ENCODE measurements at places on chromosomes 16 and 17. TPM values are rescaled to one million over a fixed set of nuclear protein-coding genes. Genes with fewer than 3 reads are reported as not detected.

DNA sequence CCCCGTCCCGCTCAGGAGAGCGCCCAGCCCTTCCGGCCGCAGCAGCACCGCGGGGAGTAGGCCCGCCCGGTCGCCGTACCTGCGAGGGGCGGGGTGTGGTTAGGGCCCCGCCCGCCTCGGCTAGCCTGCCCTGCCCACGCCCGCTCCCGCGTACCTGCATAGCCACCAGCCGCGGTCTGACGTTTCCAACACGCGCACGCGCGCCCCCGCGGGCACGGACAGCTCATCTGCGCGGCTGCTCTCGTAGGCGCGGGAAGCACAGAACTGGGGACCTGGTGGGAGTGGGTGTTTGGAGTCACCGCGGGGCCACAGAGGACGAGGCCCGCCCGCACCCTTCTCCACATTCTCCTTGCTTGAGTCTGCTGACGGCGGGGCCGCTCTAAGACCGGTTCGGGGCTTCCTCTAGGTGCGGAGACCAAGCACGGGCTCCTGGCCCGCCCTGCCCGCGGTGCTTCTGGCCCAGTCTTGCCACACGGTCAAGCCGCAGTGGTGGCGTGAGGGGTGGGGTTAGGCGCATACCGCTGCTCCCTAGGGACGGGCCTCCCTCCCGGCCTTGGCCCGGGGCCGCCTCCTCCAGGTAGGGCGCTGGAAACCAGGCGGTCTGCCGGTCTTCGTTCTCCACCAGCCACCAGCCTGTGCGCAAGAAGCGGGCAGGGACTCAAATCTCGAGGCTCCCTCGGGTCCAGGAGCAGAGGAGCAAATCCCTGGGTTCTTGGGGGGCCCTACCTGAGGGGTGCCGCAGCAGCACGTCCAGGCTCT lies 1.8 kb downstream of the NOXO1 start:
- DNase-seq, result no peak

- no peak for DNase-seq
Observed at GRCh38 chr16:31130899-31131298, 4.6 kb downstream of the PRSS8 start.

DNA sequence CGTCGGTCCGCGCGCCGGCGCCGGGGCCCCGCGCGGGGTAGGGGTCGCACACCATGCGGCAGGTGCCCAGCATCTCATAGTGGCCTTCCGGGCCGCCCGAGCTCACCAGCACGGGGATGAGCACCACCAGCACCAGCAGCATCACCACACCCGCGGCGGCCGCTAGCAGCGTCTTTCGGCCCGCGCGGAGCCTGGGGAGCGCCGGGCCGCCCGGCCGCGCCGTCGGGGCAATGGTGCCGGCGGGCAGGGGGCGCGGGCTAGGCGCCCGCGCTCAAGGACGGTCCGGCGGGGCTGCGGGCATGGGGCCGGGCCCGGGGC lies 237 bp downstream of the C1QL1 start:
- no peak for DNase-seq

DNA sequence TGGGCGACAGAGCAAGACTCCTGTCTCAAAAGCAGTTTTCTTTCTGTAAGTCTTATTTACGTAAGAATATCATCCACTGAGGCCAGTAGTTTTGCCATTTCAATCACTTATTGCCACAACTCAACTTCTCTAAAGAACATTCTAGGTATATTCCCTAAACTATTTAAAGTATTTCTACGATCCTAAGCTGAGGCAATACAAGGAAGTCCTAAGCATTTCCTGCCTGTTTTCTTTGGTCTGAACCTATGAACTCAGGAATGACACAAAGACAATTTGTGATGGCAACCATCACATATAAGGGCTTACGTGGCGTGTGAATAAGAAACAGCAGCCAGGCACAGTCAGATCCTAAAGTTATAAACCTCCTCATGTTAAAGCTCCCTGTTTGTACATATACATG lies 14.2 kb downstream of the USP36 start:
- no peak for DNase-seq

The ABCA6 gene
- total RNA-seq, result not detected

DNA sequence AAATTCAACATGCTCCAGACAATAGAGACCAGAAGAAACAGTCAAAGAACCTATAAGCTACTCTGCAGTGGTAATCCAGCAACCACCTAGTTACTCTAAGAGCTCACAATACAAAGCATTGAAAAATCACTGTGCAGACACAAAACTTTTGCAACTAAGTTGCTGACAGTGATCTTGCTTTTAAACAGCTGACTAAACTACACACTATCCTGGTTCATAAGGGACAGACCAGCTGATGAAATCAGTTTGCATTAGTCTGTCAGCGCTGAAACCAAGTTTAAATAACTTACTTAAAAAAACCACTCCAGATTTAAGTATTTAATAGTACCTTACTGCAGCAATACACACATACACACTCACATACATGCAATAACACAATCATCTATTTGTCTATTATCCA lies 4.6 kb downstream of the VEZF1 start:
- no peak for DNase-seq

GRCh38 chr17:76714822-76715495 lies 4.2 kb upstream of the MXRA7 start:
- no peak for DNase-seq

- no peak for DNase-seq
Observed at GRCh38 chr16:24753000-24753399, 23.5 kb downstream of the TNRC6A start.

DNA sequence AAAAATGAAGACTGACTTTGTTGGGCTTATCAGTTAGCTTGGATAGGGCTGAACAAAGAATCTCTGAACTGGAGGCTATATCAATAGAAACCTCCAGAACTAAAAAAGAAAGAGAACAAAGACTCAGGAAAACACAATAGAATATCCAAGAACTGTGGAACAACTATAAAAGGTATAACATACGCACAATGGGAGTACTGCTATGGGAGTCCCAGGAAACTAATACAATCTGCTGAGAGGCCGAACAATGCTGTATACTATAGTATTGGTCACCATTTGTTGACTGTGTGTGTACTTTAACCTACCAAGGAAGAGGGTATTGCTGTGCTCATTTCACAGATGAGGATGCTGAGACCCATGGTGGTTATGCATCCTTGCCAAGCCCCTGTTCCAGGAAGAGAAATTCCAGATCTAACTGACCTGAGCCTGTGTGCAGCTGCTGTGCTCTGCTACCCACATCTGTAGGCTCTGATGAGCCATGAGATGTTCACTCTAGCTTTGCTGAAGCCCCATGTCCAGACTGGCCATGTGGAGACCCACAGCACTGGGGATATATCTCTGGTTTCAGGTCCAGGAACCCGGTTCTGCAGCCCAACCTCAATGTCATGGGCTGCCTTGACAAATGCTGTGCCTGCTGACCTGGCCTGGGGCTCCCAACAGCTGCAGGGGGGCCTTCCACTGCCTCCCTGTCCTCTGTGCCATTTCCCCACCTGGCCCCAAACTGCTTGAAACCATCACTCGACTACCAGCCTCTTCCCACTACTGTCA lies 254.3 kb upstream of the TNRC6C start:
- DNase-seq, result no peak

DNA sequence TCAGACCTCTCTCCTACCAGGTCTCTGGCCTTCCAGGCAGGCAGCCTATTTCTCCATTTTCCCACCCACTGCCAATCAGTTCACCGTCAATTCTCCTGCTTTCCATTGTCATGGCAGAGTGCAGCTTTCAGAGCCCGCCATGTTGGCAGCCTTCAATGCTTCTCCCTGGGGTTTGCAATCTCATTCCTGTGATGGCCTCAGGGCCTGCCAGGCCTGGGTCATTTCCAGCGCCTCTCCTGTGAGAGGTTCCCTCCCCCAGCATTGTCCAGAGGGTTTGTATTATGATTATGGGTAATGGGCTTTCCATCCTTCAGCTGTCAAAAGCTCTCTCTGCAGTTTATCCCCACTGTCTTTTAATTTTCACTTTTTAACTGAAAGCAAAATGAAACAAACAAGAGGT lies 716.6 kb upstream of the CDH8 start:
- DNase-seq, result no peak

DNA sequence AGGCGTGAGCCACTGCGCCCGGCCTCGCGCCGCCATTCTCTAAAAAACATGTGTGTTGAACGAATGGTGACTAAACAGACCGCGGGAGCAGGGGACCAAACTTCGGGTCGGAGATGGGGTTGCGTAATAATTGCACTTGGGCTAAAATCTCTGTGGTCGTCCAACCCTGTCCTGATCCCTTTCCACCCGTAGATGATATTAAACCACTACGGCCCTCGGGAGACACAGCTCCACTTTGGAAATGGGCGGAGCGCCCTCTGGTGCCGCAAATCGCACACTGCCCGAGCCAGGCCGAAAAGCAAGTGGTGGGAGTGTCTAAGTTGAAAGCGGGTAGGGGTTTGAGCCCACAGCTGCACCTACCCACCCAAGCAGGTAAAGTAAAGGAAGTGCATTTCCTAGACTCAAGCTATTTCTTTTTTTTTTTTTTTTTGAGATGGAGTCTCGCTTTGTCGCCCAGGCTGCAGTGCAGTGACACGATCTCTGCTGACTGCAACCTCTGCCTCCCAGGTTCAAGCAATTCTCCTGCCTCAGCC lies 17.0 kb downstream of the CAVIN1 start:
- DNase-seq, result no peak

The PEMT gene
- total RNA-seq, result 135 TPM

The MRPL12 gene
- 218 TPM for total RNA-seq

The KRT16 gene
- total RNA-seq, result 2.0 TPM

The PHF12 gene
- total RNA-seq, result 26.3 TPM

- no peak for DNase-seq
Observed at GRCh38 chr17:50865868-50866260, 290 bp downstream of the TOB1 start.

DNA sequence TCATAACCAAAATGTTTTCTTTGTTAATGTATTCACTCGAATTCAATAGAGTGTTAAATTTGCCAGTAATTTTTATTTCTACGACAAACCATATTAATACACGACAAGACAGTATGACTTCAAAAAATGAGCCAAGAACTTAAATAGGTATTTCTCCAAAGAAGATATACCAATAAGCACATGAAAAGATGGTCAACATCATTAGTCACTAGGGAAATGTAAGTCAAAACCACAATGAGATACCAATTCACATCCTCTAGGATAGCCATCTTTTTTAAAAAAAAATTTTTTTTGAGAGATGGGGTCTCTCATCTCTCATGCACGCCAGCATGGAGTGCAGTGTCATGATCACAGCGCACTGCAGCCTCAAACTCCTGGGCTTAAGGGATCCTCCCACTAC lies 5.0 kb upstream of the MEIOC start:
- no peak for DNase-seq

DNA sequence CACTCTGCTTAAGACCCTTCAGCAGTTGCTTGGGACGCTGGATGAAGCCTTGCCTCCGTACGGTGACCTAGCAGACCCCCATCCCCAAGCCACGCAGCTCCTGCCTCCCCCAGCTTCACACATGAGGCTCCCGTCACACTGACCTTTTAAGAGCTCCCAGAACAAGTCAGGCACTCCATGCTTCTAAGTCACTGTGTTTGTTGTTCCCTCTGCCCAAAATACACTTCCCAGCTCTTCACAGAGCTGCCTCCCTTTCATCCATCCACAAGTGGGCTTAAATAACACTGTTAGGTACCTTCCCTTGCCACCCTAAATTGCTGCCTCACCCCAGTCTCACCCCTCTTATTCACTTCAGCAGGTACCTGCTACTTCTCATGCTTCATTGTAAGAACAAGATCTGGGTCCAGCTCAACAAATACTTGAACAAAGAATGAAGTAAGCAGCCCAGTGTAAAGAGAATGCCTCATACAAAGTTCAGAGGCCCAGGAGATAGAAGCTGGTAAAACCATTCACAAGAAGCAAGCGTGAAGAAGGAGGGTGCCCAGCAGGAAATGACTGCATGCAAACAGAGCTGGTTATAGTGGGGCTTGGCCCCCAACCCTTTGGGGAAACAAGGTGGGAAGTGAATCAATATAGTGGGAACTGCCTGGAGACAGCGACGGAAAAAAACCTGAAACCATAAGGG lies 5.8 kb downstream of the ZC3H7A start:
- DNase-seq, result no peak

DNA sequence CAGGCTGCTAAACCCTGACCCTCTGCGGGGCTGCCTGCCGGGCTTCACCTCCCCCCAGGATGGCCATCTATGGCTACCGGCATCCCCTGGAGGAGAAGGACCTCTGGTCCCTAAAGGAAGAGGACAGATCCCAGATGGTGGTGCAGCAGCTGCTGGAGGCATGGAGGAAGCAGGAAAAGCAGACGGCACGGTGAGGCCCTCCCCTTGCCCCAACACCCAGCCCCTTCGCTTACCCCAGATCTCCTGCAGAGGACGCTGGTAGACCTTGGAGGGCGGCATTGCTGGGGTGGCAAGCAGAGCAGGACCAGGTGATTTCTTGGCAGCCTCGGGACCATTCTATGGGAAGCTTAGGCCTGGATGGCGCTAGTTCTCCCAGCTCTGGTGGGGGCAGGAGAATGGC lies 24.5 kb downstream of the ABCC3 start:
- DNase-seq, result no peak

The CHST4 gene
- total RNA-seq, result 1.1 TPM

The EXOC7 gene
- total RNA-seq, result 39.6 TPM

The HS3ST3B1 gene
- 2.1 TPM for total RNA-seq

The ST6GALNAC2 gene
- 1.4 TPM for total RNA-seq

DNA sequence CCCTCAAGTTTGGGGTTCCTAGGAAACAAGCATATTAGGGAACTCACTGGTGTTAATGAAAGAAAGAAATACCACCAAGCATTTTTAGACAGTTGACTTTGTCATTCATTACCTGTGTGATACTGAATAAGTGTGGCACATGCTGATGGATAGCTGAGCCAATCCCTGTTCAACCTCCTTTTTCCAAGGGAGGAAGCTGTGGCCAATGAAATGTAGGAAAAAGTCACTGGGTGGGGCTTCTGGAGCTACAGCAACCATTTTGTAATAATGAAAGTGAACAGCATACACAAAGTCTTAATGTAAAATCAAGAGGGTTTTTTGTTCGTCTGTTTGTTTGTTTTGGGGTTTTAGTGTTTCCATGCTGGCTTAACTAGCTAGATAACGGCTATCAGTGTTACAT lies 254.3 kb upstream of the SALL1 start:
- DNase-seq, result no peak

The CLEC18A gene
- 0.58 TPM for total RNA-seq

The ZNF598 gene
- 66.9 TPM for total RNA-seq

GRCh38 chr17:39611401-39612112 lies 3.8 kb upstream of the NEUROD2 start:
- no peak for DNase-seq

- no peak for DNase-seq
Observed at GRCh38 chr17:39196808-39197291, 619 bp downstream of the CACNB1 start.

GRCh38 chr16:81942007-81942601 lies 69.2 kb downstream of the SDR42E1 start:
- no peak for DNase-seq
